CD4-positive, alpha-beta T cell treated with Interleukin-17A for 1 hour (primary cell): ENCODE measurements at places on chromosomes 2 and 18.

- DNase-seq: no peak
Observed at GRCh38 chr2:138615257-138615656, 113.7 kb downstream of the SPOPL start.

DNA sequence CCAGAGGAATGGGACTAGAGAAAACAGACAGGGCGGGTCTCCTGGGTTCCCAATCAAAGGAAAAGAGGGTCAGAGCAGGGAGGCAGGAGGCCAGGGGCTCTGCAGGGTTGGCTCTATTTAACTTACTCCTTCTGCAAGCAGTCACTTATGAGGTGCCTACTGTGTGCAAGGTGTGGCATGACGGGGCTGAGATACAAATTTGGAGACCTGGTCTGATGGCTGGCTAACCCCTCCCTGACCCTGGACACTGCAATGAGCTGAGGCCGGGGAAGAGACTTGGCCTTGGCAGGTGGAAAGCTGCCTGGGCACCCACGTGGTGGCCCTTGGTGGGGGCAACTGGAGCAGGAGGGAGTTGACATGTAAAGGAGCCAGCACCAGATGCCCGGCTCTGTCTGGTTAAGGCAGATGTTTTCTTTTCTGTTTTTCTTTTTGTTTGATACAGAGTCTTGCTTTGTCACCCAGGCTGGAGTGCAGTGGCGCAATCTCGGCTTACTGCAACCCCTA lies 148.5 kb upstream of the GATA6 start:
- DNase-seq: no peak

DNA sequence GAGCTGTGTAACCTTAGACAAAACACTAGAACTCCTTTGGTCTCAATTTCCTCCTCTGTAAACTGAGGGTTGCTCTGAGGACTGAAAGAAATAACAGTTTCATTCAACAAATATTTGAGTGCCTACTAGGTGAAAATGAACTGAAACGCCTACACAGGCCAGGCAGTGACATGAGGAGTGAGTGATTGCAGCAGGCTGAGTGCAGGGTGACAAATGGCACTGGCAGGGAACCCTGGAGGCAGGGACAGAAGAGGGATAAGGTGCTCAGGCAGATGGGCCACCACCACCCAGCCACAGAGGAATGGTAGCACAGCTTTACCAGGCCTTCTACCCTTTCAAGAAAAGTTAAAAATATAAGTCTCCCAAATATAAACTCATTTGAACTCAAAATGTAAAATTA lies 11.5 kb upstream of the RNU4ATAC start:
- DNase-seq: no peak

GRCh38 chr18:40222776-40223175 lies 1732.3 kb upstream of the PIK3C3 start:
- no peak for DNase-seq

DNA sequence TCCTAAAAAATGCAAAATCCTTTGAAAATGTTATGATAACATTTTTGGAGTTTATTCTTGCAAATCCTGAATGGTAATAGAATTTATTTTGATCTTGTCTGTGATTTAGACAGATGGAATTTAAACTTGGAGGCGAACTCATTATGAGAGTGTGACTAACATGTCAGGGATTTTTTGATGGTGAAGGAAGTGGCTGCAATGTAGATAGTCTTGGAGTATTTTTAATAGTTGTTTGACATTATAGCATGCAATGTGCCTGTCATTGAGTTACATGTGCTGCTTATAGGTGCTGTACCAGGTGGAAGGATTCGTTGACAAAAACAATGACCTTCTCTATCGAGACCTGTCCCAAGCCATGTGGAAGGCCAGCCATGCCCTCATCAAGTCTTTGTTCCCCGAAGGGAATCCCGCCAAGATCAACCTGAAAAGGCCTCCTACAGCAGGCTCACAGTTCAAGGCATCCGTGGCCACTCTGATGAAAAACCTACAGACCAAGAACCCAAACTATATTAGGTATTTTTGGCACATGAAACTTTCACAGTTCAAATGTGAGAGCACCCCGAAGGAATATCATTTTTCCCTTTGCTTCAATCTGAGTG lies 141.8 kb downstream of the MYO1B start:
- DNase-seq: no peak

- DNase-seq: no peak
Observed at GRCh38 chr2:115413791-115414190, 971.4 kb downstream of the DPP10 start.

GRCh38 chr2:46366668-46367052 lies 69.5 kb downstream of the EPAS1 start:
- no peak for DNase-seq

DNA sequence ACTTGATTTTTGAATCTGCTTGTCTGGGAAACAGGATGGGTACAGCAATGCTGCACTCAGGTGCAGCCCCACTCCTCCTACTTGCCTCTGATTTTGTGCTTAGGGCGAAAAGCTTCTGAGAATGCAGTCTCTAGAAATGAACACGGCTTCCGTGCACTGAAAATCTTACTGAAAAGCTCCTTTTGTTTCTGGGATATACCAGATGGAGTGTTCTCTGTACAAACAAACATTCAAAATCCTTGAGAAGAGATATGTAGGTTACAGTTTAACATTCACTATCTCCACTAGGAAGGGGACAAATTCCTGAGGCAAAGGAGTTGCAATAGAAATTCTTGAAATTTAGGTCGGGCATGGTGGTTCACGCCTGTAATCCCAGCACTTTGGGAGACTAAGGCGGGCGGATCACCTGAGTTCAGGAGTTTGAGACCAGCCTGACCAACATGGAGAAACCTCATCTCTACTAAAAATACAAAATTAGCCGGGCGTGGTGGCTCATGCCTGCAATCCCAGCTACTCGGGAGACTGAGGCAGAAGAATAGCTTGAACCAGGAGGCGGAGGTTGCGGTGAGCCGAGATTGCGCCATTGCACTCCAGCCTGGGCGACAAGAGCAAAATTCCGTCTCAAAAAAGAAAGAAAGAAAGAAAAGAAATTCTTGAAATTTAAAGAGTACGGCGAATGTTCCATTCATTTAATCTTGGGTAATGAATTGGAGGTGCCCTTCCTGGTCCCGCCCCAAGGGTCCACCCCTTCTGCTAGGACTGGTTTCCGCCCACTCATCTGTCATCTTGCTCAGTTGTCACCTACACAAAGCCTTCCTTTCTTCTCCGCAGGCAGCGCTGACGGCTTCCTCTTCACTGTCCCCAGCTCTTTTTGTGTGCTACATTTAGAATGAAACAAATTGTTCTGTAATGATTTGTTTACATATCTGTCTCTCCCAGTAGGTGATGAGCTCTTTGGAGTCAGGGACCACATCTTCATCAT lies 92.4 kb downstream of the SOCS6 start:
- DNase-seq: no peak

GRCh38 chr2:233140077-233140585 lies 80.0 kb downstream of the INPP5D start:
- DNase-seq: no peak

- no peak for DNase-seq
Observed at GRCh38 chr18:47999801-48000248, 69.4 kb upstream of the SMAD2 start.

GRCh38 chr2:205688417-205689200 lies 6.3 kb downstream of the NRP2 start:
- DNase-seq: no peak

DNA sequence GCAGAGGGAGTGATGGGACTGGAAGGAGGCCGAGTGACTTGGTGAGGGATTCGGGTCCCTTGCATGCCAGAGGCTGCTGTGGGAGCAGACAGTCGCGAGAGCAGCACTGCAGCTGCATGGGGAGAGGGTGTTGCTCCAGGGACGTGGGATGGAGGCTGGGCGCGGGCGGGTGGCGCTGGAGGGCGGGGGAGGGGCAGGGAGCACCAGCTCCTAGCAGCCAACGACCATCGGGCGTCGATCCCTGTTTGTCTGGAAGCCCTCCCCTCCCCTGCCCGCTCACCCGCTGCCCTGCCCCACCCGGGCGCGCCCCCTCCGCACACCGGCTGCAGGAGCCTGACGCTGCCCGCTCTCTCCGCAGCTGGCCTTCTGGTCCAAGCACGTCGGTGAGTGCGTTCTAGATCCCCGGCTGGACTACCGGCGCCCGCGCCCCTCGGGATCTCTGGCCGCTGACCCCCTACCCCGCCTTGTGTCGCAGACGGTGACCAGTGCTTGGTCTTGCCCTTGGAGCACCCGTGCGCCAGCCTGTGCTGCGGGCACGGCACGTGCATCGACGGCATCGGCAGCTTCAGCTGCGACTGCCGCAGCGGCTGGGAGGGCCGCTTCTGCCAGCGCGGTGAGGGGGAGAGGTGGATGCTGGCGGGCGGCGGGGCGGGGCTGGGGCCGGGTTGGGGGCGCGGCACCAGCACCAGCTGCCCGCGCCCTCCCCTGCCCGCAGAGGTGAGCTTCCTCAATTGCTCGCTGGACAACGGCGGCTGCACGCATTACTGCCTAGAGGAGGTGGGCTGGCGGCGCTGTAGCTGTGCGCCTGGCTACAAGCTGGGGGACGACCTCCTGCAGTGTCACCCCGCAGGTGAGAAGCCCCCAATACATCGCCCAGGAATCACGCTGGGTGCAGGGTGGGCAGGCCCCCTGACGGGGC lies 4.6 kb downstream of the PROC start:
- DNase-seq: peak; percentile 7

GRCh38 chr2:86782748-86783147 lies 8.0 kb downstream of the CD8A start:
- DNase-seq: no peak

DNA sequence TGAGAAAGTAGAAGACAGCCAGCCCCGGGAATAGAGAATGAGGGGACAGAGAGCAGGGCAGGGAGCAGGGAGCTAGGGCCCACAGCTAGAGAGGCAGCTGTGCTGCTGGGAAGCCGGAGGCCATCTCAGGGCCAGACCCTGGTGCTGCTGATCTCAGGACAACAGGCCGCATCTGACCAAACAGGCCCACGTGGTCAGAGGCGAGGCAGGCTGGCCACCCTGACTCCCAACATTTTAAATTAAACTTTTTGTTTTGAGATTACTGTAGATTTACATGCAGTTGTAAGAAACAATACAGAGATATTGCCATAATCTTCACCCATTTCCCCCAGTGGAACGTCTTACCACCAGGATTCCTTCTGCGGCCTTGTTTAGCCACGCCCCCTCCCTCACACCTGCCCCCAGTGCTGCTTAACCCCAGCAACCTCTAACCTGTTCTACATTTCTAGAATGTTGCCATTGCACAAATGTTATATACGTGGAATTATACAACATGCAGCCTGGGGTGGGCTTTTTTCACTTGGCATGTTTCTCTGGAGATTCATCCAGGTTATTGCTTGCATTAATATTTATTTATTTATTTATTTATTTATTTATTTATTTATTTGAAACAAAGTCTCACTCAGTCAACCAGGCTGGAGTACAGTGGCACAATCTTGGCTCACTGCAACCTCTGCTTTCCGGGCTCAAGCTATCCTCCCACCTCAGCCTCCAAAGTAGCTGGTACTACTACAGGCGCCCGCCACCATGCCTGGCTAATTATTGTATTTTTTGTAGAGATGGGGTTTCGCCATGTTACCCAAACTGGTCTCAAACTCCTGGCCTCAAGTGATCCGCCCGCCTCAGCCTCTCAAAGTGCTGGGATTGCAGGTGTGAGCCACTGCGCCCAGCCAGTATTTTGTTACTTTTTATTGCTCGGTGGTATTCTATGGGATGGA lies 48.6 kb upstream of the GPR17 start:
- DNase-seq: no peak

GRCh38 chr2:19793132-19793750 lies 108.5 kb downstream of the TTC32 start:
- DNase-seq: no peak

- DNase-seq: no peak
Observed at GRCh38 chr2:101160454-101160853, 9.3 kb upstream of the TBC1D8 start.

GRCh38 chr2:15800495-15801329 lies 139.6 kb upstream of the MYCN start:
- DNase-seq: no peak

- DNase-seq: no peak
Observed at GRCh38 chr2:158458617-158458920, 1.8 kb downstream of the PKP4 start.

DNA sequence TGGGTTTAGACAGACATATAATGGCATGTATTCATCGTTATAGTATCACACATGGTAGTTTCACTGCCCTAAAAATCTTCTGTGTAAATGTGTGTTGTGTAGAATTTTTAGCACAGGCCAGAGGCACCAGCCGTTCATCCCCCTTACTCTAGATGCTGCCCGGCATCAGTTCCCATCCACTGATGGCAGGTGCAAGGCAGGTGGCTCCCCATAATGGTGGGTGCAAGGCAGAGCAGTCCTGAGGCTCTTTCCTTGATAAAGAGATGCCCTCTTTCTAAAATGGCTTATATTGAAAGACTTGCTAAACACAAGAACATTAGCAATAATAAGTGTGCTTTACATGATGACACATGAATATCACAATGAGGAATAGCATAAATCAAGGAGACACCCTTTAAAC lies 508.5 kb downstream of the EPHA4 start:
- no peak for DNase-seq

GRCh38 chr18:37393221-37393827 lies 172.3 kb downstream of the CELF4 start:
- no peak for DNase-seq

- no peak for DNase-seq
Observed at GRCh38 chr2:218837495-218837894, 5.9 kb upstream of the PRKAG3 start.

DNA sequence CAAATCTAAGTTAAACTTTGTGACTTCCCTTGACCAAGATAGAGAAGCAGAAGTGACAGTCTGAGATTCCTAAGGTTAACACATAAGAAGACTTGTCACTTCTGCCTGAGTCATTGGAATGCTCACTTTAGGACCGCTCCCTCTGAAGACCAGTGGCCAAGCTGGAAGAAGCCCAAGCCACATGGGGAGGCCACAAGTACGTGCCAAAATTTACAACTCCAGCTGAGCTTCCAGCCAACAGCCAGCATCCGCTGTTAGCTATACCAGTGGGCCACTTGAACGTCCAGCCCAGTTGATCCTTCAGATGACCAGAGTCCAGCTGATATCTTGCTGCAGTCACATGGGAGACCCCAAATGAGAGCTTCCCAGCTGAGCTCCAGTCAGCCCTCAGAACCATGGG lies 18.1 kb upstream of the ANTXR1 start:
- DNase-seq: no peak

DNA sequence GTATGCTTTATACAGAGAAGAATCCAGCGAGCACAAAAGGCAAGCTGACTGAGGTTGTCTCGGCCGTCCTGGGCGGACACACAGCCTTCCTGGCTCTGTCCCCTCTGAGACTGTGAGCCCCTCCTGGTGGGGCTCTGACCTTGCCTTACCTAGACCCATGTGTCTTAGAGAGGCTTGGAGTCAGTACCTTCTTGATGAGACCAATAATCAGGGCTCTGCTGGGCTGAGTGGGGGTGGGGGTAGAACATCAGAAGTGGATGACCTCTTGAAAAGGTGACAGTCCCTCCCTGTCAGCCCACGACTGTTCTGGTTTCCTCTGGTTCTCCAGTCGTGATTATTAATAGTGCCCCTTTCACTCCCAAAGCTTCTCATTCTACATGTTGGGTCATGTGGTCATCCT lies 31.2 kb downstream of the TWIST2 start:
- no peak for DNase-seq

DNA sequence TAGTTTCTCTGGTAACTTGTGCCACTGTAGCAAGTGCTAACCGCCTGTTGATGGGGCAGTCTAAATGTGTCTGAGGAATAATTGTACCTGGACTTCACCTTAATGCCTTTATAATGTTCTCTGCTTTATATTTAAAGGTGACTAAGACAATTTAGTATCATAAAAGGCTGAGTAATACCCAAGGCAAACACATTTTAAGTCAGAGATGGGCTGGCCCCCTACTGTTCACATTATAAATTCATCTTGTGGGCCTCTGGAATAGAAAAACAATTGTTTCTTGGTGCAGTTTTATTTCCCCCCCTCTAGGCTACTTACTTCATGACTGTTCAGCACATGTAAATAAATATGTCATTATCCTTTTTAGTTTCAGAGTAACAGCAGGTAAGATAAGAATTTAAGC lies 559.3 kb upstream of the PIK3C3 start:
- DNase-seq: no peak
